ENCODE measurements at places on chromosomes 4 and X.

DNA sequence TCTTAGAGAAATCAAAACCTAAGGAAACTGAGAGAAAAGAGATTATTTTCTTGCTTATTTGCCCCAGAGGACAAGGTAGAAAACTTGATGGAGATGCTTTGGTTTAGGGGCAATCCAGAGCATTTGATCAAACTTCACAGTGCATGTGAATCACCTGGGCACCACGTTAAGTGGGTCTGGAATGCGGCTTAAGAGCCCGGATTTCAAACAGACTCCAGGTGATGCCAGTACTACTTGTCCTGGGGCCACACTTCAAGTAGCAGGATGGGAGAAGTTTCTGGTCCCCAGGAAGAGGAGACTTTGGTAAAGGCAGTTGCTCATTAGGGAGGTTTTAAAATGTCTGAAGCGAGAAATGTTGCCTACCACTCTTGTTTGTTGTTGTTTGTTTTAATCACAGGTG, 51.8 kb downstream of the PHOX2B start:
- DNase-seq: no peak

DNA sequence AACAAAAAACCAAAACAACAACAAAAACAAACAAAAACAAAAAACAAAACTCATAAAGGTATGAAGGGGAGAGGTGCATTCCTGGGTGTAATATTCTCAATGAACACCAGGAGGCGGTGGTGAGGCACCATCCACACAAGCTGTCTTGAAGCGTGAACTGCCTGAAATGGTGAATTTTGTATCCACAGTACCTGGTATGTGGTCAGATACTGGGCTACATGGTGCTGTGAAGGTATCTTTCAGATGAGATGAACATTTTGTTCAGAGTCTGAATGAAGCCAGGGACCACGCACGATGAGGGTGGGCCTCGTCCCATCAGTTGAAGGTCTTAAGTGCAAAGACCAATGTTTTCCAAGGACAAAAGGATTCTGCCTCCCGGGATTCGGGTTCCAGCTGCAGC, 58.5 kb downstream of the ASMT start:
- no peak for DNase-seq

DNA sequence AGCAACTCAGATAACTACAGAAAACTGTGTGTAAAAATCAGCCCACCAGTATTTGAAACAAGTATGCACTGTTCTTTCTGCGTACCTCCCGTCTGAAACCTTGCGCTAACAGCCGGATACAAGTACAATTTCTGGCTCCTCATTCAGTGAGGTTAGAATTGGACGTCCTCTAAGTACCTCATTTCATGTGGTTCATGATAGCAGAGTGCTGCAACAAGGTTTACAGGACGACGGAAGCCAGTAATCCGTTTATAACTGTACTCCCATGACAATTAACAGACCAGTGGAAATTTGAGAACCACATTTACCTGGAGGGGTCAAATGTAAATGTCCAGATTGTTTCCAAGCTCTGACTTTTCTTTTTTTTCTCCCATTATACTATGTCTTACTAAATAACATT, 52.9 kb upstream of the TENM3 start:
- no peak for DNase-seq

DNA sequence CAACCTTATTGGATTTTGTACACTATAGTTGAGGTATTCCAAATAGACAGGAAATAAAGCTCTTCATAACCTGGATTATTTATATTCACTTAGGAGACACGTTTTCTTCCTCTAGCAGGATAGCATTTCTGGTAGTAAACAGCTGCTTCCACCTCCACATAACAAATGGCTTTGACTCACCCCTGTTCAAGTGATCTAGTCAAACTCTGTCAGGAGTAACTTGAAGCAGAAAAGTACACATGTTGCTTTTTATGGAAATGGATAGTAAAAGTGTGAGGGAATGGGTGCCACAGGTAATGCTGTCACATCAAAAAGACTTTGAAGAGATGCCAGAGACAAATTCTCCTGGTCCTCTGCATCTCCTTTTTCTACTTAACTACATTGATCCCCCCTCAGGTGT, 258.7 kb upstream of the SLC7A11 start:
- no peak for DNase-seq

- no peak for DNase-seq
Measured at GRCh38 chrX:134315866-134316265, 78.9 kb downstream of the CCDC160 start.

DNA sequence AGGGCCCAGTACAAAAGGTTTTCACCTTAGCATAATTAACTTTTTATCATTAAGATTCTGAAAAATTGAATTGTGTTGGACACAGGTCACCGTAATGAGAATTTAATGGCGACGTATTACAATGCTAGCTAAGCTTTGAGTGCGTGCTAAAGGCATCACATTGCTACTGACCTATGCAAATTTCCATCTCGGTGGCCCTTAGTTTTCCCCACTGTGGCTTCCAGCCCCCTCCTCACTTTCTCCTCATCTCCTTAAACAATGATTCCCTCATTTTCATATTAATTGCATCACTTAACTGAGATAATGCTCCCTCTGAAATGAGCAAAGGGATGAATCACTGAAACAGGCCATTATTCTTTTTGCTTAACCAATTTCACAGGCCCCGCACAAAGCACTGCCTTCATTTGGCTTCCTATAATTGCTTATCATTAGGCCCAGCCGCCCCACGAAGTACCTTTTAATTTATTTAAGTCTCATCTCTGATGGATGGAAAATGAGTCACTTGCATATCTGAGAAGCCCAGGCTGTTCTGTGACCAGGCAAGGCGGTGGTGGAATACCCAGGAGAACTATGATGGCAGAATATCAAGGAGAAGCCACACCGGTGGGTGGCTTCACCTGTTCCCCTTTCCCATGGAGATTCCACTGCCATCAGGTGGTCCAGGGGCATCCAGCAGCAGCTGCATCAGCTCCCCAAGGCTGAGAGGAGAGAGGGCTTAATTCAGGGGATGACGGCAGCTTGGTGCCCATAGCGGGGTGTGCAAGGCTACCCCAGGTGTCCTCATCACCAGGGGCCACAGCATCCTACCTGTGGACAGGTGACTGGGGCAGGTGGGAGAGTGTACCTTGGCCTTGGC, 223.8 kb upstream of the BOD1L1 start:
- no peak for DNase-seq

GRCh38 chrX:113828470-113828869, 755.4 kb upstream of the HTR2C start:
- DNase-seq: no peak

Data from GM04503 (cell line).